Cerebellar nuclear complex (tissue), 1 donor: ENCODE measurements at places on chromosomes 6 and 20.

DNA sequence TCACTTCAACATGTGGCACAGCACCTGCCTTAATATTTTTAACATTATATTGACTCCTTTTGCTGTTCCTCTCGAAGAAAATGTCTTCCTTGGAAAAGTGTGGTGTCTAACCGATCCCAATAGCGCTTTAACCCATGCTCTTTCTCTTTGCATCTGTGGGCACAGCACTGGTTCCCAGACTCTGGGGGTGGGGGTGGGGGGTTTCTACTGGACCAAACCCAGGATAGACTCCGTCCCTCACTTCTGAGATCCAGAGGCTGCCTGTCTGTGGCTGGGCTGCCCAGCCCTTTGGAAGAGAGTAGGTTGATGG lies 3.9 kb upstream of the ZNF292 start:
- no peak for DNase-seq

GRCh38 chr6:46963626-46964025 lies 41.9 kb upstream of the ADGRF5 start:
- DNase-seq = no peak

- no peak for DNase-seq
These were observed 763.1 kb downstream of the C6orf118 start for GRCh38 chr6:164546263-164546662.

GRCh38 chr20:625360-625932 lies 15.3 kb upstream of the TCF15 start:
- DNase-seq = no peak
